ENCODE measurements at places on chromosomes 11 and 22. TPM values are rescaled to one million over a fixed set of nuclear protein-coding genes. Genes with fewer than 3 reads are reported as not detected.

Gene TNRC6B
- 42.8 TPM for total RNA-seq

Gene CREB3L1
- total RNA-seq = 83.1 TPM

Gene KCNC1
- 0.07 TPM for total RNA-seq

Gene NCAM1
- 6.0 TPM for total RNA-seq

Gene C11orf42
- not detected for total RNA-seq

Gene VPREB1
- total RNA-seq = not detected

Gene HIPK3
- 83.0 TPM for total RNA-seq

Gene C11orf97
- total RNA-seq = not detected
